ENCODE measurements at places on chromosomes 3 and 15. TPM values are rescaled to one million over a fixed set of nuclear protein-coding genes. Genes with fewer than 3 reads are reported as not detected.
A peak's percentile ranks its signal among the peaks of the same experiment; 100 is the strongest.

PPP4R2 gene
- total RNA-seq, result 30.9 TPM

GRCh38 chr3:105729667-105730066 is 139.1 kb downstream of the CBLB start:
- no peak for DNase-seq

SEMA3G gene
- total RNA-seq, result 17.9 TPM

DNA sequence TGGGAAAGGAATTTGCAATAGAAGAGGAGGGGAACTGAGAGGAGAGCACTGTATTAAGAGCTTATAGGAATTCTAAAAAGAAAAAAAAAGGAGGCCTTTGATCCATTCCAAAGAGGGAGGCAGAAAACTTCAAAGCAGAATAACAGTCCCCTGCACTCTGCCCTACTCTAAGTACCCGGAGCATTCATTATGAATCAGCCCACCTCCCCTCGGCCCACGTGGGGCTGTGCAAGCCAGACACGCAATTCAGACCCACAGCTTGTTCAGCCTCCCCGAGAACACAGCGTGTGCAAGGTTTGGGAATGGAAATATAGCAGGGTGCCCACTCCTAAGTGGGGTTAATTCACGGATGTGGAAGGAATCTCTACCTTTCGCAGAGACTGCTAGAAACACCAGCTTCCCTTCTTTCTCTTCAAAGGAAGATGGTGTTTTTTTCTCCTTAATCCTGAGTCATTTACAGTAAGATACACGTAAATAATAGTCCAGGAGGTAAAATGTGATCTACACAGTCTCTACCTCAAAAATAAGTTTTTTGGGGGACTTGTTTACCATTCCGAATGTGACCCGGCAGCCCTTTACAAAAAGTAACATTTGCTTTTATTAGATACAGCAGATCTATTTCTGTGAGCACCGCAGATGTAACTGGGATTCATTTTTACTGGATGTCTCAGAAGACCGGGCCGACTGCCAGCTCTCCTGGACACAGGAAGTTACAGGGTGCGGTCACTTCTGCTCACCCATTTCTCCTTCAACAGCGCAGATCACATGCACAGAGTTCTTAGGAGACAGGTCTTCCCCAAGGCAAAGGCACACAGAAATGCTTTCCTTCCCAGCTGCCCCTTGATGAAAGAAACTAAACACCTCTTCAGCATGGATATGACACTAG is 768.5 kb upstream of the CFAP20DC start:
- peak; percentile 94 for DNase-seq

- DNase-seq, result no peak
These were observed 433.8 kb upstream of the CBLB start for GRCh38 chr3:106302451-106303221.

- no peak for DNase-seq
These were observed 276.6 kb upstream of the NR2F2 start for GRCh38 chr15:96053781-96054428.

DNA sequence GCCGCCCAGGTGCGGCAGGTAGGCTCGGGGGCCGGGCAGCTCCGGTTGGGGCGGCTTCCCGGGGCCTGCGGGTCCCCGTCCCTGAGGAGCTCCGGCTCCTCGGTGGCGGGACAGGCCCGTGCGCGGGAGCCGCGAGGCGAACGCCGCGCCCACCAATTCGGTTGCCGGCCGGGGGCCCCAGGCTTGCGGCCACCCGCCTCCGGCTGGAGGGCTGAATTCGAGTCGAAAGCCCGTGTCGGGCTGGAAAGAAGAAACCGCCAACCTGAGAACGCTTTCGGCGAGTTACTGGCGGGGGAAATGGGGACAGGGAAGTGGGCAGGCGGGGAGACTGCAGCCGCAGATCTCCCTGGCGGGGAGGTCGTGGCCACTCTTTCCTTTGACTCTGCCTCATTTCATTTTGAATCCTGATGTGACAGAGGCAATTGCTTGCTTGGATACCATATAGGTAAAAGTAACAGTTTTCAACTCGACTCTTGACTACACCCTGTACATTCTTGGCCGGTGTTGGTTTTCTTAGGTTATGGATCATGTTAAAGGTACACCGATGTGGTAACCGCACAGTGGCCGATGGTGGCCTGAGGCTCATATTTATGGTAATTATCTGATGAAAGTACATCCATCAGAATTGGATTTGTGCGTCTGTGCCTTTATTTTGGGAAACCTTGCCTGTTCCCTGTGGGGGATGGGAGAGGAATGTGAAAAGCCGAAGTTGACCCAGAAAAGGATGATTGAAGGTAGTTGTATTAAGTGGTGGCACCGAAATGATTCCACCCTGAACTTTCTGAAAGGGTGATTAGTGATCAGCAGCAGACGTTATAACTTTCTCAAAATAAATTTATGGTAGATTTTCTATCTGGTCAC is 1.7 kb downstream of the B3GNT5 start:
- no peak for DNase-seq

DNA sequence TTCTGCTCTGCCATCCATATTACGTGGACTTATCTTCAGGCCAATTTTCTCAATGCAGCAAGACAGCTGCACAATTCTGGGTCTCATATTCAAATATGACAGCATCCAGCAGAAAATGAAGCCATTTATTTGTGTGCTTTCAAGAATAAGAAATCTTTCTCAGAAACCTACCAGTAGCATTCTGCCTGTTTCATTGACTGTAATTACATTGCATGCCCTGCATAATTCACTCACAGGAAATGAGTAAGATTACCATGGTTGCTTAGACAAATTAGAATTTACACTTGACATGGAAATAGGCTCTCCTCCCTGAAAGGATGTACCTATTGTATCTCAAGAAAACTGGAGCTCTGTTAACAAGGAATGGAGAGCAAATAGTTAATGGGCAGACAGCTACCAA is 346.6 kb upstream of the DCBLD2 start:
- DNase-seq, result no peak

DNA sequence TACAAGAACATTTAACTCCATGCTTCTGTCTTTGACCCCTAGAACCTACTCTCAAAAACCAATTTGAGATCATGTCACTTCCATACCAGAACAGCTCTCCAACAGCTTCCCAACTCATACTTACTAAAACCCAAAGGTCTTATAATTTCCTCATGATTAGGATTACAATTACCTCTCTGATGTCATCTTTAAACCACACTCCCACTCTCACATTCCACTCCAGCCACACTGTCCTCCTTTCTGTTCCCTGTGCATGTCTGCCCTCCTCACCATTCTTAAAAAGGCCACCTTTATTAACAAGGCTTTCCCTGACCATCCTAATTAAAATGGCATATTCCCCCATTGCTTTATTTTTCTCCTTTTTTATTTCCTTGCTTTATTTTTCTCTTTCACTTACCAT is 18.9 kb downstream of the PHC3 start:
- DNase-seq, result no peak

DNA sequence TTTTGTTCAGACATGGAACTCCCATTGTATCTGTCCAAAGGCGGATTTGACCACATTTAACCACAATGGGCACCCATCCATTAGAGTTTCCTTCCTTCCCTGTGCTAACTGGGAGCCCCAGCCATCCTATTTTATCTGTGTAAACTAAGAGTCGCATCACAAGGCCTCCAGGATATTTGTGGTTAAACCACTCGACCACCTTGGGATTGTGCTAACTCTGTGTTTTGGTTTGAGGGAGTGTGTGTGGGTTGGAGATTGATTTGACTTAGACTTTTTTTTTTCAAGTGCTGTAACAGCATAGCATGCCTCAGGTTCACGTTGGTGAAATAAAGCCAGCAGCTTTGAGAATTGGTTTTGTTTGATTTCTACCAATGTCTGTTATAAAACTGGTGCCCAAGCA is 100.4 kb upstream of the TP63 start:
- no peak for DNase-seq

DNA sequence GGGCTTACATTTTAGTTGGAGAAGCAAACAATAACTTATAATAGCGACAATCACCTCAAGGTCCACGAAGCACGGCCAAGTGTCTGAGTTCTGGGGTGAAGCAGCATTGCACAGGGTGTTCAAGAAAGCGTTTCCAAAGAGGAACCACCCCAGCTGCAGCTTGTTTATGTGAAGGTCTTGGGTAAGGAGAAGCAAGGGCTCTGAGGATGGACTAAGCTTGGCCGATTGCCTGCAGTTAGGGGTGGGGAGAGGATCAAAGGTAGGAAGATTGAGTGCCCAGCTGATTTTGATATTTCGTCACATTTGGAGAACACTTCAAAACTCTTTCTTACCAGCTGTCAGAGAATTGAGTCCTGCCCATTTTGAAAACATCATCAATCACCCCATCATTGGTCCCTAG is 321.6 kb upstream of the DNAJC19 start:
- no peak for DNase-seq

DNA sequence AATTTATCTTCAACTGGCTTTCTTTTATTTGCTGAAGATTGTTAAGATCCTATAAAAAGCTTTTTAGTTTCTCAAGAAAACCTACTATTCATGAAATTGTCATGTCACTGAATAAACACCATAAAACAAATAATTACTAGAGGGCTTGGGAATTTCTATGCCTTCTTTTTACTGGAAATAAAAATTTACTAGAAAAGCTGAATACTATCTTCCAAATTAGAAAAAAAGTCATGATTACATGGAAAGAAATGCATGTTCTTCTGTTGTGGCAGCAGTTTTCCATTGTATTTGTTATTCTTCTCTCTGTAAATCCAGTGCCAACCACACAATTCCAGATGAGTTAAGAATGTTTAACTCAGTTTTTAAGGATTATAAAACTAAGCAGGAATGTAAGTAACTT is 153.8 kb downstream of the RAP2B start:
- DNase-seq, result no peak

- DNase-seq, result no peak
These were observed 235.4 kb downstream of the FMN1 start for GRCh38 chr15:32959077-32959476.

- DNase-seq, result no peak
These were observed 368.9 kb upstream of the PLSCR5 start for GRCh38 chr3:146974001-146974400.

GRCh38 chr3:42591811-42592210 is 1.2 kb downstream of the SS18L2 start:
- no peak for DNase-seq

GRCh38 chr3:98893740-98894139 is 7.8 kb downstream of the DCBLD2 start:
- no peak for DNase-seq

DNA sequence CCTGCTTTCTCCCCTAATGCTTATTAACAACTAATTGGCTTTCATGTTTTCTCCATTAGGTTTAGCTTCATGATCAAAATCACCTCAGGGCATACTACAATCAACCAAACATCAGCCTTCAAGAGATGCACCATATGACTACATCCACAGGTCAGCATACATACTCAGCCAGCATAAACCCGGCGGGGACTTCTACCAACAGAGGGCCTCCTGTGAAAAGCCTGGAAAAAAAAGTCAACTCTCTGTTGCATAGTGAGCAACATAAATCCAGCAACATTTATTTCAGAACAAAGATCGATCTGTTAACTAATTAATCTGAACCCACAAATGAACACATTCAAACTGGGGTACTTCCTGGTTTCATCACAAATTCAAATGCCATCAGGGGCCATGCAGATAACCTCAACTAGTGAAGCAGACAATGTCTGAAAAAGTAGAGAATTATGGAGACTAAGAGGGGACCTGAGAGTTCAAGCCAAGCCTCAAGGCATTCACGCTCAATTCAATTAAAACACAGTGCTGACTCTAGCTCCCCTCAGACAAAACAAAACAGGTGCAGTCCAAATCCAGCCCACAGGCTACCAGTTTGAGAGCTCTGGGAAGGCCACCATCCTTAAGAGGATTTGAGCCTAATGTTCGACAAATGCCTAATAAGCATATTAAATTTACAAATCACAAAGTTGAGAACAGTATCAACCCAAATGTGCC is 124.5 kb downstream of the MAGI1 start:
- DNase-seq, result no peak

DNA sequence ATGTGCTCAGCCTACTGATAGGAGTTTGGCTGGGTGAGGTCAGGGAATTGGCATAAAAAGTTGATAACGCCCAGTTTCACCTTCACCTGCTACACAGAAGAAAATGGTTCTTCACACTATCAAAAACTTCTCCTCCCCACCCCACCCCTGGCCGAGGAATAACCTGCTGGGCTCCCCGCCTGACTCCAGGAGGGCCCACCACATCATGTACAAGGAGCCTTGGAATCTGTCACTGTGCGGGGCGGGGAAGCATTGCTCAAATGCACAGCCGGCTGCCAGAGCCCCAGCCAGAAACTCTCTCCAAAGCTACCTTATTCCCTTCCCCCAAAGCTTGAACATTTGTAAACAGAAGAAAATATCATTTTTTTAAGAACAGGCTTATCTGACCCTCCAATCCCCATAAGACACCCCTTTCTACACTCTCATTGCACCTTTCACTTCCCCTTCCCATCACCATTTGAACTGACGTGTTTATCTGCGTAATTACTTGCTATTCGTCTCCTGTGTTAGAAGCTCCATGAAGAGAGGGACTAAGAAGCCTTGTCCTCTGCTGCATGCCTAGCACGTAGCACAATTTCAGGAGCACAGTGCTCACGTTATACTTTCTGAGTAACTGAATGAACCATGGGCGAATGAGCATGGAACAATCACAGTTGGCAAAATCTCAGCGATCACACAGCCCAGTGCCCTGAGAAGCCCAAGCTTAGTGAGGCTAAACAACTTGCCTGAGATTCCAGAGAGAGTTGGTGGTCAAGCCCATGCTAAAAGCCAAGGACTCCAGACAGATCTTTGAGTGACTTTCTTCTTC is 82.9 kb downstream of the HES1 start:
- DNase-seq, result no peak

- no peak for DNase-seq
These were observed 9.0 kb upstream of the KIF23 start for GRCh38 chr15:69405110-69405509.

PPCDC gene
- 14.9 TPM for total RNA-seq

DNA sequence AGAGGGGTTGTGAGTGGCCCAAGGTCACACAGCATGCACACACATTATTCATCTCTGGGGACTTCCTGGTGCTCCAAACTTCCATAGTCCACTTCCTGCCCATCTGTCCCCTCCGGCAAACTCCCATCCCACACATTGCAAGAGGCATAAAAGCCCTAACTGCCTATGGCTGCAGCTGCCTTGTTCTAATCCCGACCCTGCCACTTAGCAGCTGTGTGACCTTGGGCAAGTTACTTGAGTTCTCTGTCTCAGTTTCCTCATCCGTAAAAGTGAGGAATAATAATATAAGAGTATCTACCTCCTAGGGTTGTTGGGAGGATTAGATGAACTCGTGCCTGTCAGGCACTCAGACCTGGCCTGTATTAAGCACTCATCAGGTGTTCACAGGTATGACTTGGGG is 84.2 kb downstream of the SMAD6 start:
- no peak for DNase-seq

DNA sequence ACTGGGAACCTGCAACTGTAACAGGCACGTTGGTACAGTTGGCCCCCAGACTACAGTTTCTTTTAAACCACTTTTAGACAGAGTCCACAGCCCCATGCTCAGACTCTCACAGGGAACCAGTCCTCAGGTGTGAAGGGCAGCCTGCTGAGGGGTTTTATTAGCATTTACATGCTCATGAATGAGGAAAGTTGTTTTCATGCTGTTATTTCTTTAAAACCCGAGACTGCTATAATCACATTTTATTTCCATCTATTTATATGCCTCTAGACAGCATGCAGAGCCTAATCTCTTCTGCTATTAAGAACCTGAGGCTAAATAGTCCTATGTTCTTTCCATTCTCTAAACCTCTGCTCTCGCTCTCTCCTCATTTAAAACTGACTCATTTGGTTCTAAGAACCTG is 26.3 kb upstream of the FSIP1 start:
- no peak for DNase-seq

- DNase-seq, result no peak
These were observed 576 bp downstream of the LRRFIP2 start for GRCh38 chr3:37173806-37174205.

ITIH1 gene
- total RNA-seq, result not detected

- DNase-seq, result no peak
These were observed 38.2 kb downstream of the DPPA2 start for GRCh38 chr3:109278141-109278540.

AGTR1 gene
- total RNA-seq, result 20.6 TPM

All from lower leg skin (tissue), 4 donors.